ENCODE measurements at places on chromosomes 4 and X. TPM values are rescaled to one million over a fixed set of nuclear protein-coding genes. Genes with fewer than 3 reads are reported as not detected.

HTN1 gene
- not detected for total RNA-seq

- DNase-seq = no peak
Measured at GRCh38 chr4:8694651-8695151, 102.1 kb downstream of the CPZ start.

- DNase-seq = no peak
Measured at GRCh38 chr4:57055886-57056285, 54.3 kb downstream of the IGFBP7 start.

DNA sequence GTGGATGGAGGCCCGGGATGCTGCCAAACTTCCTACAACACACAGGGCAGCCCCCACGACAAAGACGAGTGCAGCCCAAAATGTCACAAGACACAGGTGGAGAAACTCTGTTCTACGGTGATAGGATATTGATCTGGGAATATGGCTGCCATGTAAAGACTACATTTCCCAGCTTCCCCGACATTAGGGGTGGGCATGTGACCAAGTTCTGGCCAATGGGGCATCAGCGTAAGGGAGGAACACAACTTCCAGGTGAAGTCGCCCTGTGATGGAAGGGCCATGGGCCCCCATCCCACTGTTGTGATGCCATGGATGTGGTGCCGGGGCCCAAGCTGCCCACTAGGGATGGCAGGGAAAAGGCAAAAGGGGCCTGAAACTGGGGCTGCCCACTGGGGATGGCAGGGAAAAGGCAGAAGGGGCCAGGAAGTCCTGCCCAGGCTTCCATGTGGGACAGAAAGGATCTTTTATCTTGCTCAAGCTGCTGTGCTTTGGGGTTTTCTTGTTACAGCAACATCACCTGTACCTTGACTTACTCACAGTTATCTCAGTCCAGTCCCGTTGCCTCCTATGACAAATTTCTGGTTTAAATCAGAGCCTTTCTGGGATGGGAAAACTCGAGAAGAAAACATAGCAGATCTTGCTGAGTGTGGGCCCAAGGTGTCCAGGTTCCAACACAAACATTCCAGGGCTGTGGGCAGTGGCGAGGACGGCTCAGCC is 9.7 kb upstream of the ADRA2C start:
- no peak for DNase-seq

Measured in Panc1 (cell line).